Ovary (tissue), 10 donors: ENCODE measurements at places on chromosomes 3 and 15.

- DNase-seq: no peak
Measured at GRCh38 chr3:23038471-23038870, 164.7 kb upstream of the UBE2E2 start.

DNA sequence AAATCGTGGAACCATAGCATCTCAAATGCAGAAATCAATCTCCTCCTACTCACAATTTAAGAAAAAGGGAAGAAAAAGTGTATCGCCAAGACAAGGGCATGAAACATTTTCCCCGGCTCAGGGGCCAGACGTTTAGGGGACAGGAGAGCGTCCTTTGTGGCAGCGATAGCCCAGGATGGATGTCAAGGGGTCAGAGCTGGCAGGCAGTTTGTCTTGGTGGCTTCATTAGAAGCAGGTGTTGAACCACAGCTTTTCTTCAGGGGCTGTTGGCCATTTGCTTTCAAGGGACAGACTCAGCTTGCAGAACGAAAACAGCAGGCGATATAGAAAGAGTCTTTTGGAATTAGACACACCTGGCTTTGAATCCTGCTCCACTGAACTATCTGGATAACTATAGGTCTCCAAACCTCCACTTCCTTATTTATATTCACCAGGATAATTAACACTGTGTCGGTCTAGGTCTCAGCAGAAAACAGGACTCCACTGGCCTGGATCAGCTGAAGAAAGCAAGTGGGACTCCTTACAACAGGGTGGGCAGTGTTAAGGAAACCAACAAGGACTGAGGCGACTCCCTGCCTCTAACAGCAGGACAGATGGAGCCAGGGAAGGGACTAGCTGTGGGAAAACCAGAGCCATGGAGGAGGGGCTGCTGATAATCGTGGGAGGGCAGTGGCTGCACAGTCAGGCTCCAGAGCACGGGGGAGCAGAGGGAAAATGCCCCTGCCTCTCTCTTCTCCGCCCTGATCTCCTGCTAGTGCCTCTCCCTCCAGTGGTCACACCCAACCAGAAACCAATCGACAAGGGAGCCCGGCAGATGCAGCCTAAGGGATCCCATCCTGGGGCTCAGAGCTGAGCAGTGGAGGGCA, 123.6 kb downstream of the LIPC start:
- no peak for DNase-seq

DNA sequence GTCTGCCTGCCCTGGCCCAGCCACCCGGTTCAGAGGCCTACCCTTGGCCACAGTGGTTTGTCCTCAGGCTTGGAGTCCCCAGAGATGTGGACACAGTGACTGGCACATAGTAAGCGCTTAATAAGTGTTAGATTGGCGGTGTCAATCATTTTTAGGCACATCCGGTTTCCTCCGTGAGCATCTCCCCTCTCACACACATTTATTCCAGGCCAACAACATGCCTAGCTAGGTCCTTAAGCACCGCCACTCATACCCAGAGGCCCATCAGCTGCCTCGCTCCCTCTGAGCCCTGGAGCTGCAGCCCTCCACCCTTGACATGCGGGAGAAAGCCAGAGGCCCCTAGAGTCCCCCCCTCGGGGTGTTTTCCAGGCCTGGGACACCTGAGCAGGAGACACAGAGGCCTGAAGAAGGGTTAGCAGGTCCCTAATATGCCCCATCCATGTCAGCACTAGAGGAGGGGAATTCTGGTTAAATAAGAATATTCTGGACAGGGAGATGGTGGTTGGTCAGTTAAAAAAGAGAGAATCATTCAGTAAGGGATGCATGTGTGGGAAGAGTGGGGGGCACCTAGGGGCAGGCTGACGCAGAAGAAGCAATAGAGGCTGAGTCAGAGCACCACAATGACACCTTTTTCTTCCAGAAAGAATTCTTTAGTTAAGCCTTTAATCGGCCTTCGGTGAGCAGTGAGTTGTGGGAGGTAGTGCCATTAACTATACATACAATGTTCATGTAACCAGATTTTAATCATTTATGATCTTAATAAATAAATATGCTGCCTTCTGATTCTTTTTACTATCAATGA, 22.3 kb downstream of the NR2F2 start:
- DNase-seq: no peak

- DNase-seq: no peak
Measured at GRCh38 chr15:55289011-55289745, 435 bp downstream of the RAB27A start.

DNA sequence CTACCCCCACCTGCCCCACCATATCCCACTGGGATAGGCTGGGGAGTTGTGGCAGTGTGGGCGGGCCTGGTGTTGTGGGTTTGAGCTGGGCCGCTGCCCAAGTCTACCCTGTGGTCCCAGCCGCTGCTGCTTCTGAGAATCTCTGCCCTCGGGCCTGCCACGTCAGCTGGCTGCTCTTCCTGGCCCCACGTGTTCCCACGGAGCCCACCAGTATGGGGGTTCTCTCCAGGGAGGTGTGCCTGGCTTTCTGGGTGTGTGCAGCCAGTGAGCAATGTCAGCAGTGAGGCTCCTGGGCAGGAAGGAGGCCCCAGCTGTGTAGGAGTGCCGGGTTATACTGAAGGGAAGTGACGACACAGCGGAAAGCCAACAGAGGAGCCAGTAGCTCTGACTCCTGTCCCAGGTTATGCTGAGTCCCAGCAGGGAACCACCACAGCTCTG, 10.5 kb downstream of the GNAI2 start:
- no peak for DNase-seq

- DNase-seq: no peak
Measured at GRCh38 chr3:150490277-150490986, 55.9 kb downstream of the SERP1 start.

GRCh38 chr3:66567077-66567476, 66.3 kb upstream of the LRIG1 start:
- DNase-seq: no peak

- DNase-seq: peak; percentile 63
Measured at GRCh38 chr15:44662478-44663409, 718 bp downstream of the SPG11 start.

DNA sequence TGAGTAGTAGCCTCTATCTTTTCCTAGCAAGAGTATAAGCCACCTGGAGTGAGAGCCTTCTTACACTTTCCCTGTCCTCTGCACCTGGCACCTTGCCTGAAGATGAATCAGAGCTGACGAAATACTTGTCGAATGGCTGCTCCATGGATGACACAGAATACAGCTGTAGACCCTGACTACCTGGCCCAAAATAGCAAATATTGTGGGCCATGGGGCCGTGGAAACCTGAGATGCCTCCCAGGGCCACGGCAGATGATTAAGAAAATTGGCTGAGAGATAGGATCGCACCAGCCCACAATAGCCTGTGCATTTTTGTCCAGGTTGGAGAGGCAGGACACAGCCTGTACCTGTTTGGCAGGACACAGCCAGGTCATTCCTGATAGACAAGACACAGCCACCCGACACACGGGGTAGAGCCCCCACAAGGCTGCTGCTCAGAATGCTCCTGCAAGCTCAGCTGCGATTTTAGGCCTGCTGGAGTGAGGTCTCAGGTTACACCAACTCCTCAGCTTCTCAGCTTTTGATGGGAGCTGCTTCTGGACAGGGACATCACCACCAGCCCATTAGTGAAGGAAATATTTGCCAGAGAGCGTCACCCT, 22.9 kb upstream of the TPM1 start:
- DNase-seq: no peak

GRCh38 chr3:127158614-127159229, 34.2 kb upstream of the PRR23E start:
- DNase-seq: no peak

- no peak for DNase-seq
Measured at GRCh38 chr3:137131081-137131480, 173.3 kb downstream of the IL20RB start.

DNA sequence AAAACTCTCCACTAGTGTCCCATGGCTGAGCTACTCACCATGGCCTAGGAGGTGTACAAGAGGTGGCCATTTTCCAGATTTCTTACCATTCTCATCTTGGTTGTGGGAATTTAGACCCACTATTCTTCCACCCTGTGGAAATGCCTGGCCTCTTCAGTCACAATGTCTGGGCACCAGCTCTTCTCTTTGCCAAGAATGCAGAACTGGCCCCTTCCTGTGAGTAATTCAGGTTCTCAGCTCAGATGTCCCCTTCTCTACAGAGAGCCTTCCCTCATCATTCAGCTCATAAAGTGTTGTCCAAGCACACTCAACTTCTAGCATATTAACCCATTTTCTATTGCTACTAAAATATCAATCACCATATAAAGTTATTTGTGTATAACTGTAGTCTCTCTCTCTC, 575.5 kb upstream of the KCNMB2 start:
- no peak for DNase-seq

DNA sequence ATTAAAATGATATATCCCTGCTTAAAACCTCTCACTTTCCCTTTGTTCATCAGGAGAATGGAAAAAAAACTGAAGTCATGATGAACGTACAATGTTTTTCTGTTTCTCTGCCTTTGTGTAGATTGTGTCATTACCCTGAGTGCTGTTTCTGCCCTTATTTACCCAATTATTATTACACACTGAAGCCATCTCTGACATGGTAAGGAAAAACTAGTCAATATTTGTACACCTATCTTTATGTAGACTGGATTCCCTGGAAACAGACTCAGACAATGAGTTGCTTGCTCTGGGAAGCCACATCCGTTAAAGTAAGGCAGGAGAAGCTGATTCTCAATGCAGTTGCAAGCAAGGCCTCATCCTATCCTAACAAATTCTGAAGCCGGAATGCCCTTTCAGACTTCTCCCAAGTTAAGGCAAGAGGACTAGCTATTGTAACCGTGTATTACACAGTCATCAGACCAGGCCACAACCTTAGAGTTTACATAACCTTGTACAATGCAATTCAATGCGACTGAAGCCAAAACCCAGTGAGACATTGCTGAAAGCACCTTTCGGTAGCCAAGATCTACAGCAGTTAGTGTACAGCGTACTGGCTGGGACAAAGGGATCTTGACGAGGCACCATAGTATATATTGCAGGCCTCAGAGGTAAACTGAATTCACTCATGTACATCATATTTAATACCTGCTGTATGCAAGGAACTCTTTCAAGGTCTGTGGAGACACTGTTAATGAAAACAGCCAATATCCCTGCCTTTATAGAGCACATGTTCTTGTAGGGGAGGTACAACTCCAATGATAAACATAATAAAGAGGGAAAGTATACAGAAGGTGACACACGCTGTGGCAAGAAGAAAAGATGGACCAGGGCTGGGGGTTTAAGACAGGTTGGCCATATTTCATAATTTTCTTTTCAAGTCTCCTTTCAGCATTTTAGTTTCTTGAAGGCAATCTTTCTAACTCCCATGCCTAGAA, 1040.8 kb upstream of the SEMA6D start:
- no peak for DNase-seq

- DNase-seq: no peak
Measured at GRCh38 chr3:186165331-186165730, 56.4 kb upstream of the ETV5 start.
